Chondrocyte (in vitro differentiated cells): ENCODE measurements at places on chromosomes 4 and X.

GRCh38 chr4:114527637-114528036 lies 71.0 kb upstream of the UGT8 start:
- no peak for DNase-seq

DNA sequence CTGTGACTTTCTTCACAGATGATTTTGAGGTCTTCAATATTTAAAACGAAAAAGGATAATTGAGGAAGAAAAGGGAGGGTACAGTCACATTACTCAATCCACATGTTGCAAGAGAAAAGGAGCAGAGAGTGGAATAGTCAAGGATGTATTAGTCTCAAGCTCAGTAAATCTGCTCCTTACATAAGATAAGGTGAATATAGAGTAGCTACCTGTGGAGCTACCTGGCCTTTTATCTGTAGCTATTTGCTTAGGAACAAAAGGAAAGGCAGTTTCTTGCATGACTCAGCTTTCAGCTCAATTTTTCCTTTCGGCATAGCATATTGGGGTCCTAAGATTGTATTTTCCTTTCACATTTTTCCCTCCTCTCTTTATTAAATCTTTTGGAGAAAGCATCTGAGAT lies 26.3 kb upstream of the ACTRT1 start:
- no peak for DNase-seq

DNA sequence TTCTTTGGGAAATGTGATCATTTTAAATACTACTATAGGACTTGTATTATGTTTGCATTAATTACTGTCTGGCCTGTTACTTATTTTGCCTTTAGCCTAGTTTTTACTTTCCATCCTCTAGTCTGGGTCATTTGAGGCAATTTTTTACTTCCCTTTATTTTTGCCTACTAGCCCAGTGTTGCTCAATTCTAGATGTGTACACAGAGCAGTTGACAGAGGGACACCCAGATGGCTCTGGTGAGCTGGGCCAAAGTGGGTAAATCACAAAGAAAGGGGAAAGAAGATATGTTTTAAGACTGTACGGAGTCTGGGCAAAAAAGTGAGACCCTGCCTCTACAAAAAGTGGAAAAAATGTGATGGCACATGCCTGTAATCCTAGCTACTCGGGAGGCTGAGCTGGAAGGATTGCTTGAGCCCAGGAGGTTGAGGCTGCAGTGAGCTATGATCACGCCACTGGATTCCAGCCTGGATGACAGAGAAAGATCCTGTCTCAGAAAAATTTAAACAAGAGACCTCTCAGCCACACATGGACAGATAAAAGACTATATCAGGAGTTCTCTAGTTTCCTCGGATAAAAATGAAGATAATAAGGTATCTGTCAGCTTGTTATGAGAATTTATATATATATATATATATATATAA lies 35.7 kb downstream of the APOO start:
- DNase-seq = no peak

DNA sequence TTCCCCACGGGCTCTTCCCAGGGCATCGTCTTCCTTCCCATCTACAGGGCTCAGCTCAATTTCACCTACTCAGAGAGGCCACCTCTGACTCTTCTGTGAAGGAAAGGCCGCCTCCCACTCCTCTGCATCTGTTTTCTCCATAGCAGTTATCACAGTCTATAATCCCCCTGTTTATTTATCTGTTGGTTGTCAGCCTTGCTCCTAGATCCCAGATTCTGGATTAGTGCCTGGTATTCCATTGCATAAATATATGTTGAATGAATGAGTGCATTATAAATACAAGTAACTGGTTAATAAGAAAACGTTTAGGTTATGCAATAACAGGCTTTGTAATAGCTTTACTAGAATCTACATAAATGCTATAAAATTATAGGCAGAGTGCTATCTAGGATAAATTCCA lies 52.9 kb downstream of the NSG1 start:
- no peak for DNase-seq

DNA sequence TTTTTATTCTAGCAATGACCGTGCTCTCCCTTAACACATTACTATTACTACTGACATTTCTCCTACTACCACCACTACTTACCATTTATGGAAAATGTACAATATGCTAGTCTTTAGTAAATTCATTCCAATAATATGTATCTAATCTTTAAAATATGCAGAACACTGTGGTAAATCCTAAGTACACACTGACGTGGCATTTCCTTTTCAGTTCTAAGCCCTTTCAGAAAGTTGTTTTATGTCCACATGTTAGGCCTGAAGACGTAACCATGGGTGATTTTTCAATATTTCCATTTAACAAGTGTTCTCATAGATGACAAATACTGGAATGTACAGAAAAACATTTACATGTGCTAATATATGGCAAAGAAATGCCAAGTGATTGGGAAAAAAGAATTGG lies 268.6 kb upstream of the SLIT2 start:
- DNase-seq = no peak

DNA sequence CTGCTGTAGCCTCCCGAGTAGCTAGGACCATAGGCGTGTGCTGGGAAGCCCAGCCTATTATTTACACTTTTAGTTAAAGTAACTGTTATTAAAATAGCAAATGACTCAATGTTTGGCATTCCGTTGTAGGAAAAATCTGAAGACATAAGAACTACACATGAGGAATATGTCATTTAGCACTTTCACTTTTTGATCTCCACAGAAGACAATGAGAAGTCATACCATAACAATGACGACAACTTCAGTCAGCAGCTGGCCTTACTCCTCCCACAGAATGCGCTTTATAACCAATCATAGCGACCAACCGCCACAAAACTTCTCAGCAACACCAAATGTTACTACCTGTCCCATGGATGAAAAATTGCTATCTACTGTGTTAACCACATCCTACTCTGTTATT lies 6.7 kb downstream of the GPR34 start:
- DNase-seq = no peak

DNA sequence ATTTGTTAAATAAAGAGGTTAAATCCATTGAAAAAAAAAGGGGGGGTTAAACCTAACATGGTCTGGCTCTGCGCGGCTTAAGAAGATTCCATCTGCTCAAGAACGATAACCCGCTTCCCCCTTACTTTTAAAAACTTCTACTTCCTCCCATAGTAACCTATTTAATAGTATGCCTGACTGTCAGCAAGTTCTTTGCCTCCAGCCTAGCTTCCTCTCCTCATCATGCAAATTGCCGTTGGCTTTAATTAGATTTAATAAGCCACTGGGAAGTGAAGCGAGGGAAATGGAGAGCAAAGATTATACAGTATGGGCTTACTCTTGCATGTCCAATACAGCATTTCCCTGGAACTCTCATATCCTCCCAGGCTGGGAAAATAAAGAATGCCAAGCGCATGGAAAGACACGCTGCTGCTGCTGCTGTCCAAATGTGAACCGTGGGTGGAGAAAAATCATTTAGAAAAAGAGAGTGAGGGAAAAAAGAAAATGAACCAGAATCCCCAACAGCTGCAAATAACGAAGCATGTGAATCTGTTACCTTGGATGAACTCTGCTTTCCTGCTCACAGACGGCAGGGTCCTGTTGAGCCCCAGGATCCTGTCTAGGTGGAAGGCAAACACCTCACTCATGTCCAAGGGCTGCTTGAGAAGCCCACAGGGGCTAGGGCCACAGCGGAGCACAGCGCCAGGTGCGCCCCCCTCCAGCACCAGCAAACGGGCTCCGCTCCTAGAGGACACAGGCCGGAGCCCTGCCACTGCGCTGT lies 2.7 kb downstream of the GASK1B start:
- DNase-seq = no peak

DNA sequence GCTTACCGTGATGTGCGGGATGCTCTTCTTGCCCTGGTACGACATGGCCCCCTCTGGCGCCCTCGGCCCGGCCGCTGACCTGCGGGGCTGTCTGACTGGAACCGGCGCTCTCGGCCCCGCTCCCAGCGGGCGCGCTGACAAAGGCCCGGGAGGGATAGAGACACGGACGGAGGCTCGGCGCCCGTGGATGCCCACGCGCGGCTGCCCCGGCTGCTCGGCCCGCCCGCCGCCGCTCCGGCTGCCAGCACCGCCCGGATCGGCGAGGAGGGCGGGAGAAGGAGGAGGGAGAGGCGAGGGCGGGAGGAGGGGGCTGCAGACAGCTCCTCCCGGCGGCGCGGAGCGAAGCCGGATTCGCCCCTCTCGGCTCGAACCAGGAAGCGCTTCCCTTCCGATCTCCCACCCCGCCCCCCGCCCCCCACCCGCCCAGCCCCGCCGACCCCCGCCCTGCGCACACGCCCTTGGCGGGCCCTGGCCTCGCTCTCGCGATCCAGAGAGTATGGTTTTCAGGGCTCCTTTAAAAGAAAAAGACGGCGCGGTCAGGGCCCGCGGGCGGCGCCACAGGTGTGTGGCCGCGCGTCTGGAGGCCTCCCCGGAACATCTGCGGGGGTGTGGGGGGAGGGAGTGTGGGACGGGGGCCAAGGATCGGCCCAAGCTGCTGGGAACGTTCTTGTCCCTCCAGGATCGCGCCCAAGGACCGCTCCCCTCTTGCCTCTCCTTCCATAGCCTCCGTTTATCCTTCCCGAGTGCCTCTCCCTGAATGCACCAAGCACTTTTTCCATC lies 4.5 kb downstream of the CRMP1 start:
- no peak for DNase-seq

- no peak for DNase-seq
These were observed 59.1 kb downstream of the MRPL1 start for GRCh38 chr4:77921701-77922100.

GRCh38 chr4:47493238-47494123 lies 8.4 kb downstream of the ATP10D start:
- DNase-seq = no peak

DNA sequence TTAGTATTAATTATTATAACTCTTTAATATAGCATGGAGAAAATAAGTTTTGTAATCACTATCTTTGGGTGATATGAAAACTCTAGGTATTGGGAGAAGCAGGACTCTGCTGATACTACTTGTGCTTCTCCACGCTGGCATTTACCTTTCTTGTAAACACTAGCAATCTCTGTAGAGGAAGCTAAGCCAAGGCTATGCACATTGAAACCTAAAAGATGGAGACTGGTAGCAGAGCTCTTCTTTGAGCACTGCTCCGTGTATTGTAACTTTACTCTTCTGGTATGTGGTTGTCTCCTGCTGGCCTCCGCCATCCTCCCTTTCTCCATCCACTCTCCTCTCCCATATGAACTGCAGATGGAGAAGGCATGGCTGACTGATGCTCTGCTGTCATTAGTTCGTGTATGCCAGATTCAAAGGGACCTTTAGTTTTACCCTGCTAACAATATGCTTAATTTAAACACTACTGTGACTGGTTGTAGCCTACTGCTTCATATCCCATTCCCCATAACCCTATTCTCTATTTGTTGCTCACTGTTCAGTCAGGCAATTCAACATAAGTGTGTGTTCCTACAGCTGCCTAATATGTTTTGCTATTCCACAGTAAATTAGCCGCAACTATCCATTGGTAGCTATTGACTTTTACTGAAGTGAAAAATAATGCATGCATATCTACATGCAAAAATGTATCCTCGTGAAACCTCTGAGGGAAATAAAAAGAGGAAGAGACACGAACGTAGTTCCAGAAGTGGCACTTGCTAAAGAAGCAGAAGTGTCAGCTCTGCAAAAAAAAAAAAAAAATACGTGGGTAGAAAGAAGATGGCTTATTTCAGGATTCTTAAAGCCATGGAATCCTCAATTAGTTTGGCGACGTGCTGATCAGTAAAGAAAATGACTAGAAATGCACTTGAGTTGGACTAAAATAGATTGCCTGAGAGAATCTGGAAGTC lies 55.6 kb upstream of the CCSER1 start:
- DNase-seq = no peak

- no peak for DNase-seq
These were observed 65.8 kb downstream of the RASGEF1B start for GRCh38 chr4:81405900-81406401.

GRCh38 chr4:37873386-37873785 lies 17.5 kb upstream of the TBC1D1 start:
- DNase-seq = no peak

DNA sequence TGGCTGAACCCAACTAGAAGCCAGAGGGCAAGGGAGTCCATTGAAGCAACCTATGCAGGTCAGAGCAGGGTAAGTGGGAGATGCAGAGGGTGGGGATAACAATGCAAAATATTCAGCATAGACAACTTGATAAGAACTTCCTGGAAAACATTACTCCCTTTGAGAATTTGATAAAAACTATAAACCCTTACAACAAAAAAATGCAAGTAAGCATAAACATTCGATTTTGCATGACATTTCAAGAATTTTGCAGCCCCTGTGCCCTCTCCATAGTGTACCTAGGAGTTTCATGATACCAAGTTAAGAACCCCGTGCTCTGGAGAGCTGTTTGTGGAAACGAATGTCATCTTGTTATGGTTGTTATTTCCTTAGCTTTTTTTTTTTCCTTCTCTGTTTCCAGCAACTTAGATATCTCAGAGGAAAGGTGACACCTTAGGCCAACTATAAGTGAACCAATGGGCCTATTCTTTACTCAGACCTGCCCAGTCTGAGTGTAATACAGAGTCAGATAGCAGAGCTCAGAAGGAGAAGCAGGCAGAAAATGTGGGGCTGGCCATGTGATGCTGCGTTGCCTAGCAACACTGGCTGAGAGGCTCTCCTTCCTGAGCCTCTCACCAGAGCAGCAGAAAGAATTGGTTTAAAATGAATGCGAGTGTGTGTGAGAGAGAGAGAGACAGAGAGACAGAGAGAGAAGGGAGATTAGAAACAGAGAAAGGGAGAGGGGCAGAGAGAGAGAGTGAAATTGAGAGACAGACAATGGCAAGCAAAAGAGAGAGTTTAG lies 36.7 kb upstream of the GABRQ start:
- DNase-seq = no peak

DNA sequence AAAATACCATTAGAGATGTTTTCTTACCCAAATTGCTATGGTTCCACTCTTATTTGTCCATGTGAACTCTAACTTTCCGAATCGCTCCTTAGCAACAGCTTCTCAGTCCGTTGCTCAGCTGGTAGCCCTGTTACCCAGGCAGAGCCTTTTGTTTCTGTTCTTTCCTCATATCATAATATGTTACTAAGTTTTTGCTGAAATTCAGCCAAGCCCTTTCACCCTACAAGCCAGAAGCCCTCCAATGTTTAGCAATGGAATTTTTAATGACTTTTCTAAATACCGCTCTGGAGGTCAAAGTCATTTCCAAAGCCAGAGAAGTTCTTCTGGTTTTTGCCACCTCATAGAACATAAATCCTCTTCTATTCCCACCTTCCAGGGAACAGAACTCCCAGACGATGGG lies 1029.5 kb downstream of the C4orf33 start:
- no peak for DNase-seq

- no peak for DNase-seq
These were observed 18.1 kb downstream of the CCNQ start for GRCh38 chrX:153580700-153581386.

DNA sequence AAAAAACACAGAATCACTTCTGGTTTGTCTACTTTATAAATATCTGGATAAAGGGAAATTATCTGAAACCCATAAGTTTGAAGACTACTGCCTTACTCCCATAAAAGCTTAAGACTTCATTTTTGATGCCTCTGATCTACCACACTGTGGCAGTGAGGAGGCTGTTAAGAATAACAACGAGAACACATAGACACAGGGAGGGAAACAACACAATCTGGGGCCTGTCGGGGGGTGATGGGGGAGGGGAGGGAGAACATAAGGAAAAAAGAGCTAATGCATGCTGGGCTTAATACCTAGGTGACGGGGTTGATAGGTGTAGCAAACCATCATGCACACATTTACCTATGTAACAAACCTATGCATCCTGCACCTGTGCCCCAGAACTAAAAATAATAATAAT lies 573.7 kb downstream of the GBA3 start:
- no peak for DNase-seq

GRCh38 chr4:108430921-108431320 lies 189.5 kb upstream of the RPL34 start:
- DNase-seq = no peak

- no peak for DNase-seq
These were observed 68.1 kb downstream of the MOSPD2 start for GRCh38 chrX:14941301-14941700.
